ENCODE measurements at places on chromosomes 5 and 9. TPM values are rescaled to one million over a fixed set of nuclear protein-coding genes. Genes with fewer than 3 reads are reported as not detected.

GPR150 gene
- 0.26 TPM for polyA plus RNA-seq

DNA sequence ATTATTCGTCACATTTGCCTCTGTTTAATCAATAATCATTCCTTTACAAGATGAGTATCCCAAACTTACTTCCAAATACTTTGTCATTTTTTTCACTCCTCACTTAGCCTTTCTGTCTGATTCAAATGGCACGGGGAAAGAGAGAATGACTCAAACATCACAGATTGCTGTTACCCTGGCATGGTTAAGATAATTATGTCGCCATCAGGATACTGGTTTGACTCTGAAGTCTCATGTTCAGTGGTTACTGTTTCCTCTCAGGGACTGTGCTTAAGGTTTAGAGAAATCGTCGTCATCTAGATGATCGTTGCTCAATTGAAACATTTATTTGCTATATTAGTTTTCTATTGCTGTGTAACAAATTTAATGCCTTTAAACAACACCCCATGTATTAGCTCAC is 45.2 kb upstream of the RAD23B start:
- H3K4me3 ChIP-seq = no peak overlapping the region
- no peaks in the 10 kb centered on the region for H3K4me1 ChIP-seq

- H3K27me3 ChIP-seq = no peaks in the 10 kb centered on the region
- H3K4me3 ChIP-seq = no peak overlapping the region
- peaks cover 1% of the 10 kb centered on the region for H3K36me3 ChIP-seq
- H3K27ac ChIP-seq = no peak overlapping the region
- peaks cover 8% of the 10 kb centered on the region for H3K4me1 ChIP-seq
- DNase-seq = no peak
Measured at GRCh38 chr9:15433661-15434060, 11.0 kb downstream of the SNAPC3 start.

- H3K4me1 ChIP-seq = peaks cover 2% of the 10 kb centered on the region
- no peak overlapping the region for H3K27ac ChIP-seq
- H3K4me3 ChIP-seq = no peak overlapping the region
Measured at GRCh38 chr9:7653262-7653661, 146.3 kb downstream of the DMAC1 start.

PPP3R2 gene
- not detected for polyA plus RNA-seq
